Activated CD4-positive, alpha-beta T cell treated with anti-CD3 and anti-CD28 coated beads for 36 hours (primary cell): ENCODE measurements at places on chromosomes 3 and 15.

DNA sequence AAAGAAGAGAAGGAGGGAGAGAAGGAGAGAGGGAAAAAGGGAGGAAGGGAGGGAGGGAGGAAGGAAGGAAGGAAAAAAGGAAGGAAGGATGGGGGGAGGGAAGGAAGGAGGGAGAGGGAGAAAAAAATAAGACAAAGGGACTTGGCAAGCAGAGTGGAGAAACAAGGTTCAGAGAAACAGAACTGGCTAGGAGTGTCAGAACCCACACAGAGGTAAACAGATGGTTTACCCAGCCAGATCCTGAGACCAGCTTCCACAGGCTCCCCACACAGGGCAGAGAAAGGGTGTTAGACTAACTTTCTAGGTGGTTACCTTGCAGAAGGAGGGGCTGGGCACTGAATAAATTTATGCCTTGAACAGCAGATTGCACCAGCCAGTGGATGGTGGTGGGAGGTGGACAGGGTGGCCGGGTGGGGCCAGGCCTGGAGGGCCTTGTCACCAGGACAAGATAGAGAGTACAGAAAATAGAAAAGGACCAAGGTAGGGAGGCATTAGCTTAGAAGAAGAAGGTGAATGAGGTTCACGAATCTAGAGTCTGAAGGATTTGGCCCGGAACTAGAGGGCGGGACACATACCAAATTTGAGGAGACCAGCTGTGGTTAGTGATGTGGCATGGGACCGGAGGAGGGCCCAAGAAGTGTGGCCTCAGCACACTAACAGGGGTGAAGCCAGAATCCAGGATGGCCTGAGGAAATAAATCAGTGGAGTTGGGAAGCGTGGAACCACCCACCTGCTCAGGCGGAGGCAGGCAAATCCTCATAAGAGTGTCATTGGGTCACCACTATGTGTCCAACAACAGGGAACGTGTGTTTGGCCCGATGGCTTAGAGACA is 1.2 kb upstream of the TM4SF1 start:
- DNase-seq, result no peak

DNA sequence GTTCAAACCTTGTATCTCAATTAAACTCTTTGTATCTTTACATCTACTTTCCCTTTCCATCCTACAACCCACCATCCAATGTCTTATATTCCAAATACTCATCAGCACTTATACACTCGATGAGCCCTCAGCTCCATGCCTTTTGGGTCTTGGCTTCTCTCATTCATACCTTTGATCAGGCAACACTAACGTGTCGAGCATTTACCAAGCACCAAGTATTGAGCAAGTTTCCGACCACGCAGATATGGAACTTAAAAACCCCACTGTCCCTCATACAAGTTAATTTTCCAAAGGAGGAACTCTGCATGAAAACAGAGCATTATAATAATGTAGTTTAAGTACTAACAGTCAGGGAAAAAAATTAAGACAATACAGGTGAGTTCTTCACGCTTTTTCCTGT is 102.8 kb downstream of the IL1RAP start:
- peak; percentile 13 for DNase-seq

DNA sequence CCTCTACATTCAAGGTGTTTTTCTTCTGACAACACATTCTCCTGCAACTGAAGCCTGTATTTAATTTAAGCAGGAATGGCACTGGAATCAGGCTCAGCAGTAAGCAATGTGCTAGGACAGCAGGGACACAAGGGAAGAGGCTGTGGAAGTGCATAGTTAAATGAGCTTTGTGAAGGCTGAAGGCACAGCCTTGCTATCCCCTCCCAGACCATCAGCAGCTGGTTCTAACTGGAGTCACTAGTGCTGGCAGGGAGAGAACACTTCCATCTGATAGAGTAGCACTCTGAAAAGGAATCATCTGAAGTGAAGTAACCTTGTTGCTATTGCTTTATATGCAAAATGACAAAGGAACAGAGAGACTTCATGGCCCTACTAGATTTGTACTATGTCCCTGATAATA is 14.7 kb downstream of the UQCC5 start:
- DNase-seq, result no peak

DNA sequence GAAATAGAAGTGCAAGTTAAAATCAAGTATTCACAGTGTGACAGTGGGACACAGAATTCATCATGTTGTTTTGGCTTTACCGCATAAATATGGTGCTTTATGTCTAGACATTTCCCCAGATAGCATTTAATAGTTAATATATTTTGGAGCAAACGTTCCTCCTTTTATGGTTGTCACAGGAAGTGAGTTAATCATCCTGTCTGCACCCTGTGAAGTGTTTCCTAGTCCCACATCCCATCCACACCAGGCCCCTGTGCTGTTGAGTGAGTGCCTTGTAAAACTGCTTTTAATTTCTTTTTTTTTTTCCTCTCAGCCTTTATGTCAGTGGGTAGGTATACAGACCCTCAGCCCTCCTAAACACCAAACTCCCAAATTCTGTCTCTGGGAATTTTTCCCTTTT is 393.7 kb downstream of the FEZF2 start:
- DNase-seq, result no peak

DNA sequence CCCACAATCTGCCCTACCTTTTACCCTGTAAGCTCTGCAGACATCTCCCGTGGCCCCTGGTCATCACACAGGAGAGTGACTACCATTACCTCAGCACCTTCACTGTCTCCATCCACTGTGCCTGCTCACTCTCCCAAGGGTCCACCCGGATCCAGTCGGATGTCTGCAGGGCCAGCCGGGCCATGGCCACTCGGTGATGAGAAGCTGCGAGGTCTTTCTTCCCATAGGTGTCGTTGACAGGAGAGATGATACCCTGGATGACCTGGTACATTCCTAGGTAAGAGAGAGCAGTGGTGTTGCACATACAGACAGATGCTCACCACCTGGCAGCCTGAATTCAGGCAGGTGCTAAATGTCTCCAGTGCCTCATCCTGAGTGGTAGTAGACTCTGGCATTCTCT is 39.2 kb upstream of the RBP1 start:
- DNase-seq, result no peak

GRCh38 chr3:10775828-10776227 is 40.2 kb upstream of the SLC6A11 start:
- DNase-seq, result no peak

GRCh38 chr15:39624806-39625205 is 43.9 kb downstream of the THBS1 start:
- peak; percentile 68 for DNase-seq

DNA sequence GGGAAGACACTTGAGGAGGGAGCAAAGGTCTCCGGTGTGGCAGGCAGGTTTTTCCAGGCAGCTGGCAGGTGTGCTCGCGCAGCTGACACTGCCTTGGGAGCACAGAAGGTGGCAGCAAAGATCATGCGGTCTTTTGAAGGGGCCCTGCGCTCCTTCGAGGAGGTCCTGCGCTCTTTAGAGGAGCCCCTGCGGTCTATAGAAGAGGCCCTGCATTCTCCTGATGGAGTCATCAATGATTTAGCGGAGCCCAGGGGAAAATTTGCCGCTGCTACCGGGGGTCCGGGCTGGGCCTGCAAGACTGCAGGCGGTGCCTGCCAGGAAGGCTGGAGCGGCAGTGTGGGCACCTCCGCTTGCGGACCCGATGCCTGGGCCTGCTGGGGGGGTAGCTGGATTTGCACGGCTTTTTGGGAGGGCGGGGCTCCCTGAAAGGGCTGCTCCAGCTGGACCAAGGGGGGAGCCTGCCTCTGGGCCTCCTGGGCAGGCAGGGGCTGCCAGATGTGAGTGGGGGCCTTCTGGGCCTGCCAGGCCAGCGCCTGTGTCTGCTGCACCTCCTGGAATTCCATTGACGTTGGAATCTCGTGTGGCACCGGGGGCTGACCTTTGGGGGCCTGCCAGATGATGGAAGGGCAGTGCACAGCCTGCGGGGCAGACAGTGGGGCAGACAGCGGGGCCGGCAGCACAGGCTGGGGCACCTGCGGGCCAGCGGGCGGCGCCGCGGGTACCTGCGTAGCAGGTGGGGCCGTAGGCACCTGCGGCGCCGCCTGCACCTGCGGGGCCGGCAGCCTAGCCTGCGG is 2.1 kb downstream of the MAGEL2 start:
- no peak for DNase-seq

DNA sequence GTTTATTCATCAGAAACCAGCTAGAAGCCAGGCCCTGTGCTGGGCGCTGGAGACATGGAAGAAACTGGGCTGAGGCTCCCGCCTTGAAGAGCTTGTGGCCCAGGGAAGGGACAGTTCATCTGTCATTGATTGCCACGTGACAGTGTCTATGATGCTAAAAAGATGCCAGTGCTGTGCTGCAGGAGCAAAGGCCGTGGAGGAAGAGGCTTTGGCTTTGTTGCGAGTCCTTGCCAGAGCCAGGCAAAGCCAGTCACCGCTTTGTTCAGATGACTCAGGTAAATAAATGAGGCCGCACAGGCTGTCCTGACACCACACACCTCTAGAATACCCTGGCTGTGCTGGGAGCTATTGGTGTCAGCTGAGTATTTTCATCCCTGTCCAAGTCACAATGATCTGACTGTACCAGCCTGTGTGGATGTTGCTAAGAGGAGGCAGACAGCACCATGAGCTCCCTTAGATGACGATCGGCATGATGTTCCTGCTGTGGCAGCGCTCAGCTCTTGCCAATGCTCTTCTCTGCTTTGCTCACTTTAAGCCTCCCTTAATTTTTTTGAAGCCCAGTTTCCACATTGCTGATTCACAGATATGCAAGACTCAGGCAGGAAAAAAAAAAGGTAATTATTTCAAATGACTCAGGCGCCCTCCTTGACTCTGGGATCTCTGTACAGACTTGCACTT is 77.5 kb downstream of the CCNL1 start:
- no peak for DNase-seq

DNA sequence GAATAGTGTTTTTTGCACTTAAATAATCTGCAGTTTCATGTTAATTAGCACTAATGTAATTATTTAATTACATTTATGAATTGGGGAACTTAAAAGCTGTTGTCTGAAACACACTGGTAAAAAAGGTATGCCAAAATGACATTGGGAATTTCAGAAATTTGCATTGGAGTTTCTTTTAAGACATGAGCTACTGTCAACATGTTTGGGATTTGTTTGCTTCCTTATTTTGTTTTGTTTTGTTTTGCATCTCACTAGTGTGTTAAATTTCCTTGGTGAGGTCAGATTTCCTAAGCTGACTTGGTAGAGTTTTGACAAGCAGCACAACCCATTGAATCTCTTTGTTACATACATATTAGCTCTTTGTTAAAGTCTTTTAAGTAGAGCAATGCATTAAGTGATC is 119.4 kb downstream of the IQCH start:
- no peak for DNase-seq

- DNase-seq, result no peak
Measured at GRCh38 chr15:52798529-52799101, 8.5 kb upstream of the ONECUT1 start.

DNA sequence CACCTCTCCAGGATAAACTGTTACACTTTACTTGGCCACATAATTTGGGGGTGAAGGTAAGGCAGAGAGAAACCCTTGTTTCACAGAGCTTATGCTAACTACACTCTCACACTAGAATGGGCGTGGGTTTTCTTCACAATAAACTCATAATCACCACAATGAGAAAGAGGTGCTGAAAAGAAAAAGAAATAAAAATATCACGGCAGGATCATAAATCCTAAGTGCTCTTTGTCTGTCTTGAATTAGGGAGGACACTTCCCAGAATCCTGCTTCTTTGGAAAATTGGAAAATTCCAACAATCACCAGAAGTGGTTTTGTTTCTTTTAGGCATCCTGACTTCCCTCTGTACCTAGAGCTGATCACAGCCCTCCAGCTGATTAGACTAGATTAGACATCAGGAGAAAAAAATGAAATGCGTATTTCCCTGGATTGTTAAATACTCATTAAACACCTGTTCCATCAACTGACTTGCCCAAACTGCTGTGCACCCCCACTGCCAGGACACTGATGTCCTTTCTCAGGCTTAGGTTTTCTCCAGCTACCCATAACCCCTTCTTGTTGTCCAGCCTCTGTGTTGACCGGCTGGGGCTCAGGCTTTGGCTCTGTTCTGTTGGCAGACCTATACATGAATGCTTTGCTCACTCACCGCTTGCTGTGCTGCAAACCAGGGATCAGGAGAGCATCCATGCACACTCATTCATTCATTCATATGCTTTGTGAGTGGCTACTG is 41.6 kb upstream of the ACKR4 start:
- DNase-seq, result no peak

GRCh38 chr3:196414469-196414868 is 17.8 kb downstream of the UBXN7 start:
- DNase-seq, result no peak

- no peak for DNase-seq
Measured at GRCh38 chr15:61534986-61535385, 305.9 kb upstream of the RORA start.

DNA sequence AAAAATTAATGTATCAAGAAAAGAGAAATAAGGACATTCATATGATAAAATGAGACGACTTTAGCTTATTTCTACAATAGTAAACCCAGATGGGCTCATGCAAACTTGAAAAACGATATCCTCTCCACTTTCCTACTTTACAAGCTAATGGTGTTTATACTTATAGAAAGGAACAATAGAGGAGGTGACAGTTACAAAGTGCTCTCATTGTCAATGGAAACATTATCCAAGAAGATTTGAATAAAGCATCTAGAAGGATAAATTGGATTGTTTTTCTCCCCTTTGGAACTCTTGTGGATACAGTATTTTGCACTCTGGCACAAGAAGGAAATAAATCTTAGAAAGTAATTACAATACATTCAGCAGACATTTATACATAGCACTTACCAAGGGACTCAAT is 20.2 kb upstream of the CCDC66 start:
- no peak for DNase-seq

- no peak for DNase-seq
Measured at GRCh38 chr15:101615414-101615985, 36.7 kb downstream of the TM2D3 start.

GRCh38 chr15:26974120-26974780 is 3.3 kb downstream of the GABRG3 start:
- no peak for DNase-seq

- DNase-seq, result peak; percentile 80
Measured at GRCh38 chr3:195133462-195133861, 137.5 kb downstream of the XXYLT1 start.

GRCh38 chr15:41291065-41291631 is 41.2 kb downstream of the OIP5 start:
- no peak for DNase-seq

DNA sequence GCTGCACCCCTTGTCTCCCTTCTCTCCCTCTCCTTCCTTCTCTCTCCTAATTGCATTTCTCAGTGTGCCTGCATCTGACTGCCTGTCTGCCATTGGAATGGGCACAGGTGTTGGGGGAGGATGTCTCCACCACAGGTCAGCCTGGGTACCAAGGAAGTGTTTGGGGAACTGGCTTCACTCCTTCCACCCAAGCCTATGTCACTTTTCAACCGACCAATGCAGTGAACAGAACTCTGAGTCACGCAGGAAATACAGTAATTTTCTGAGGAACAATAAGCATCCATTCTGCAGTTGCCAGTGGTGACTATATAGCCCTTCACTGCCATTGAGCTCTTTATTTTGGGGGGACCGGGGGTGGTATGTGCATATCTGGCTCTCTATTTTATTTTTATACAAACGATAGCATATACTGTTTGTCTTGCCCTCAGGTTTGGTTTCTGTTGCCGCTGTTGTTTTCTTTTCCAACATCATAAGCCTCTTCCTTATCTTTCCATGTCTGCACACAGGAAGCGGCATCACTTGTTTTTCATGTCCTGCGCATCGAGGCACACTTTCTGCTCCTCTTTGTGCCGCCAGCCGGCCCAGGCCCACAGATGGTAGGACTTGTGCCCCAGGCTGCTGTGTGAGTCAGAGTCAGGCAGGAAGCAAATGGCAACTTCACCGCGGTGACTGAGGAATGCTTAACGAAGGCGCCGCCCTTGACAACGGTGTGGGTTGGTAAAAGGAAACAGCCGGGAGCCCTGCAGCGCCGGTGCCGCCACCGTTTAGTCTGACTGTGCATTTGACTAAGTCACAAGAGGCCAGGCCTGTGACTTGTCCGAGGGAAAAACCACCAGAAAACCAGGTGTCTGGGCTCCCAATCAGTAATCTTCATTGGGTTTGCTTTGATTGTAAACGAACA is 21.1 kb upstream of the CDCP1 start:
- DNase-seq, result peak; percentile 94
